GM06990 (cell line): ENCODE measurements at places on chromosomes 11 and 22.

DNA sequence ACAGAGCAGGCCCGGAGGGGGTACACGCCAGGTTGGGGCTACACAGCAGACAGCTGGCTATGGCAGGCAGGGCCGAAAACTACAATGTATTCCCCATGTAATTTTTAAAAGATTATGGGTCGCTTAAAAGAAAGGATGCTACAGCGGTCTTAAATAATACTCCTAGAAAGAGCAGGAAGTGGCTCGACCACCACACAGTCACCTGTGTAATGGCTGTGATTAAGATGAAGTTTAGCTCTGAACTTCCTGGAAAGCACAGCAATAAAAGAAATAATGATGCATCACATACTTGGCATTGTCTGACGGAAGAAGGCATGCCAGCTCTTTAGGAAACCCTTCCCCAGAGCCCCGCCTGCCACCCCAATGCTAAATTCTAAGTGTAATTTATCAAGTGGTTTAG is 32.6 kb downstream of the WNT11 start:
- no peak for DNase-seq

DNA sequence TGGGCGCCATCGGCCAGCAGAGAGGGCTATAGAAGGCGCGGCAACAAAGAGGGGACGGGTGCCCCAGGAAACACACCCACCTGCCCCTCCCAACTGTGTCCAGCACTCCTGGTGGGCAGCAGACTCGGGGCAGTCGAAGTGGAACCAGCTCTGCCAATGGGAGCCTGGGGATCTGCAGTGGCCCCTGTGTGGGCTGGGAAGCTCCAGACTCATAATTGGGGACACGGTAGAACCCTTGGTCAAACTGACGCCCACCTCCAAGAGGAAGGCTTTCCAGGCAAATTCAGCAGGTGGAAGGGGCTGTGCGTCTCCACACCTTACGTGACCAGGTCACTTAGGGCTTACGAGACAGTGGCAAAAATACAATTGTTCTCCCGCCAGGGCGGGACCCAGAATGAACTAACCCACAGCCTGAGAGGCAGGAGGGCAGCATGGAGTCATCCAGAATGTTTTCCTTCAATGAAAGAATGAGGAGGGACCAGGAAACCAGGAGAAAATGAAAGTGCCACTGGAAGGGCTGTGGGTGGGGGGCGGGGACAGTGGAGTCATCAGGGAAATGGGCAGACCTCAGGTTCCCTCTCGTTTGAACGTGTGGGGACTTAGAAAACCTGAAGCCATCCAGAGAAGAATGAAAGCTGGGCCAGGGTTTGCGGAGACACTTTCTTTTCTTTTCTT is 53.2 kb upstream of the SHANK2 start:
- DNase-seq = no peak

DNA sequence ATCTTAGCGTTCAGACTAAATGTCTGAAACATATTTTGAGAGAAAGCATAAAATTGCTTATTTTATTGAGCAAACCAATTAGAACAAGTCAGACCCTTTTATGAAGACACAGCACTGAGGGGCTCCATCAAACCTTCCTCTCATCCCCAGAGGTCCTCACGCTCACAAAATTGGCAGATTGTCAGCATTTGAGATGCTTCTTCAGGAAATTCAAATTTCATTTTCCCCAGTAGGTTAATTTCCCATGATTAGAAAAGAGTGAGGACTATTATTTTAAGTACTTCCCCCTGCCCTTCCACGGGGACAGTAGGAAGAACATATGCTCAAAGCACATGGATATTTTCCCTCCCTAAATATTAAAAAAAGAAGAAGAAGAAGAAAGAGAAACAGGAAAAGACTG is 851.8 kb downstream of the BRD1 start:
- no peak for DNase-seq

- peak; percentile 13 for DNase-seq
These were observed 353.9 kb upstream of the DDI1 start for GRCh38 chr11:103682318-103683184.

DNA sequence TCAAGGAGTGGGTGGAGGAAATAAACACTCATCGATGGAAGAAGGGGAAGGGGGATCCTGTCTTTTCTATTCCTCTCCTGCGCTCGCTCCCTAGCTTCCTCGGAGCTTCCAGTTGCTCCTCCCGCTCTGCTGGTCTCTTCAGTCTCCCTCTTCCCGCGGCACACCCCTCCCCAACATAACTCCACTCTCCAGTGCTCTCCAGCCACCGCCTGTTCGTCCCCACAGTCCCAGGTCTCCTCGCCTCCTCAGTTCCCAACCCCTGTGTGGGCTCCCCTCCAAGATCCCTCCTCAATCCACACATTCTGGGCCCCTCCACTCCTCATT is 438 bp downstream of the ZW10 start:
- no peak for DNase-seq

- no peak for DNase-seq
These were observed 7.3 kb downstream of the C11orf71 start for GRCh38 chr11:114392735-114393667.

- DNase-seq = no peak
These were observed 19.5 kb upstream of the NTM start for GRCh38 chr11:131350872-131351271.

- DNase-seq = no peak
These were observed 113.6 kb downstream of the KCNQ1 start for GRCh38 chr11:2558397-2558796.

DNA sequence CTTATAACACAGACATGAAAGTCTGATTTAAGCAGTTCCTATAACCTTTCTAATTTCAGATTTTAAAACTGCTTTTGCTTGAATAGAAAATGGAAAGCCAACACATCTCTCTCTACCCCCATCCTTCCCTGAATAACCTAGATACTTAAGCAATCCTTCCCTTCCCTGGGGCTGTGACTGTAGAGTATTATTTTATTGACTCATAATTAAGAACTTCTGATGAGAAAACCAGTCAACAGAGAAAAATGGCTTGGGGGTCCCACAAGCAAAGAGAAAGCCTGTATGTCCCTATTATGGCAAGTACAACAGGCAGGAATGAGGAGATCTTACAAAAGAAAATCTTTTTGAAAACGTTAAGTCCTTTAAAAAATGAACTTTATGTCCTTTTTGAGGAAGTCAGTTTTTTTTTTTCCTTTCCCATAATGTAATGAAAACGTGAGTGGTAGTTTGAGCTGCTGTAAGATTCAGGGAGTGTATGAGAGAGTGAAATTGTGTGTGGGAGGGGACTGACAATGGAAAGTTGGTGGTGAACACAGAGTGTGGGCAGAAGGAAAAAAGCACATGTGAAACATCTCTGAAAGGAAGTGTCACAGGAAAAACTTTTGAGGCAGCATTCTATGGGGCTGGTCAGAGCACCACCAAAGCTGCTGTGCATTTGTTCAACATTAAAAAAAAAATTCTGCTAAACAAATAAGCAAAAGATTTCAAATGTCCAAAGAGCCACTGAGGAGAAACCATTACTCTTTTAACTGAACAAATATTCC is 154.6 kb downstream of the MAML2 start:
- peak; percentile 22 for DNase-seq

- DNase-seq = no peak
These were observed 2.9 kb upstream of the TEAD1 start for GRCh38 chr11:12671370-12671769.

DNA sequence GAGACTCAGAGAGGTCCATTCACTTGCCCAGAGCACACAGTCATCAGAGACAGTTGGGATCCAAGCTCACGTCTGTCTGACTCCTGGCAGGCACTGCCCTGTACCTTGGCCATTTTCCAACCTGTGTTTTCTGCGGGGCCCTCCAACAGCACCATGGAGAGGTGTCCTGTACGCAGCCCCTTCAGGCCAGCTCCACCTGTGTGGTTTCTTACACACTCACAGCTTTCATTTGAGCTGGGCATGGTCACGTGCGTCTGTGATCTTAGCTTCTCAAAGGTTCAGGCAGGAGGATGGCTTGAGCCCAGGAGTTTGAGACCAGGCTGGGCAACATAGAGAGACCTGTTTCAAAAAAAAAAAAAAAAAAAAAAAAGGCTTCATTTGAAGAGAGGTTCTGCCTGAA is 24.4 kb downstream of the TOM1 start:
- no peak for DNase-seq

- no peak for DNase-seq
These were observed 2.1 kb downstream of the BARX2 start for GRCh38 chr11:129377739-129378138.

- no peak for DNase-seq
These were observed 1.2 kb upstream of the INTS5 start for GRCh38 chr11:62654297-62654696.

DNA sequence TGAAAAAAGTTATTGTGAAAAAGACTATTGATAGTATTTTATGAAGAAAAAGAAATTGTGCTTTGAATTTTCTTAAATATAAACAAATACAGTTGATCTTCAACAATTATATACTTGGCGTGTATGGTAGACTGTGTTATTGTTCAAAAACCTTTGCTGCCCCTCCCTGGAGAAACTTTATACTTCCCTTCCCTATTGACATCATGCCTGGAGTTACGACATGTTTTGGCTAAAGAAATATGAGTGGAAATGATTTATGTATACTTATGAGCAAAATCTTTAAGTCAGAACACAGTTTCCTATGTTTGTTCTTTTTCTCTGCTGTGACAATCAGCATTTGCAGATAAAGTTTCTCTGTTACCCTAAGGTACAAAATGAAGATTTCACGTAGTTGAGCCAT is 243.8 kb downstream of the TMEM135 start:
- no peak for DNase-seq

GRCh38 chr22:37741312-37741795 is 44.5 kb downstream of the TRIOBP start:
- DNase-seq = no peak

- DNase-seq = no peak
These were observed 216.6 kb upstream of the NARS2 start for GRCh38 chr11:78791254-78791653.

DNA sequence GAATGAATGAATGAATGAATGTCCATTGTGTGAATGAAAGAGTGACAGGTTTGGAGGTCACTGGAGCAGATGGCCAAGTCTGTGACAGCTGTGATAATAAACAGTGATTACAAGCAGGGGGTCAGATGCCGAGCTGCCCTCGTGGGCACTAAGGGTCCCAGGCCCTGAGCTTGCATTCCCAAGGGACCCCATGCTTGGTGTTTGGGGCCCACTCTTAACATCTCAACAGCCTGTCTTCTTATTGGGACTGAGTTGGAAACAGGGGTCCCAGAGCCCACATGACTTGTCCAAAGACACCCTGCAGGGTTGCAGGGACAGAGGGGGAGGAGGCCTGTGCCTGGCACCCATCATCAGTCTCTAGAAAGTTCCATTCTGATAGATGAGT is 12.0 kb upstream of the ANO1 start:
- DNase-seq = no peak

DNA sequence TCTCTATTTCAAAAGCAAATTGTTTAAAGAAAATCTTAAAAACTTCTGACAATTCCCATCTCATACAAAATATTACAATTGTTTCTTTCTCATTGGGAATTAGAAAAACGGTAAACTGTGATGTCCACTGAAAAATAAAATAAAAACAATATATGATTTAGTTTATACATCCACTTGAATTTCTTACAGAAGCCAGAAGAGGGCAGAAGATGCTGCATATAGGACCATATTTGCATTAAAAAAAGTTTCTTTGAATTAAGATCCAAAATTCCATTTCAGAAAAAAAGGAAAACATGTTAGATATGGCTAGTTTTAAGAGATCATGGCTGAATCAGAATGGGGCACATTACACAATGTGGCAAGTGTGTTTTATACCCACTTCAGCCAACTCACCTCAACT is 39.3 kb upstream of the LRRC4C start:
- no peak for DNase-seq

GRCh38 chr11:70429724-70430521 is 31.6 kb downstream of the CTTN start:
- DNase-seq = no peak

DNA sequence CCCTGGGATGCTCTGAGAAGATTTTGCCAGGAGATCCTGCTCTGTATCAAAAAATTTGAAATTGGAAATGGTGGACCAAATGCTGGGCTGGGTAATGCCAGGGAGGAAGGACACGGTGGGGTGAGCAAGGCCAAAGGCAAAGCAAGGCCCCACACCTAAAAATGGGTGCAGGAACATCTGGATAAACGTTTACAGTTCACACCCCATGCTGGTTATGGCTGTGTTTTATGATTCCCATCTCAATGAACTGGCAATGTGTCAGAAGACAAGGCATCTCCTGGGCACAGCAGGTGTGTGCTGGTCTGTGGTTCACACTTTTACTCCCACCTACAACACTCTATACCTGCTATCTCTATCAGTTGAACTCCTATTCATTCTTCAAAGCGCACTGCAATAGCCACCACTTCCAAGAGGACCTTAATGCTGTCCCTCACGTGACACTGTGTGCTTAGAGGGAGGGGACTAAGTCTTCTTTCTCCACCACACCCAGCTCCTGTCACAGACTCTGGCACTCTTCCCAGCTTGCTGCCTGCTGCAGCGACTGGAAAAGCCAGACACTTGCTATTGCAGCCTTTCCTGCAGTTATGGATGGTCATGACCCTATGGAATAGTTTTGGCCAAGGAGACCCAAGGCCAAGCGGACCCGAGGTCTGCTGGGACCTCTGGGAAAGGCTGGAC is 277.5 kb downstream of the CTTN start:
- DNase-seq = no peak

GRCh38 chr11:35045236-35045820 is 93.6 kb upstream of the CD44 start:
- DNase-seq = peak; percentile 32

- no peak for DNase-seq
These were observed 148.0 kb upstream of the B3GAT1 start for GRCh38 chr11:134560066-134560465.

GRCh38 chr11:63913866-63914830 is 2.8 kb downstream of the RCOR2 start:
- DNase-seq = no peak

GRCh38 chr11:96481204-96481603 is 91.4 kb downstream of the JRKL start:
- no peak for DNase-seq

- DNase-seq = no peak
These were observed 86.2 kb downstream of the BDNF start for GRCh38 chr11:27614092-27614491.

GRCh38 chr11:62269654-62270278 is at the start of gene SCGB2A2:
Gene SCGB2A2 (plus strand): TSS chr11:62270158. CDS start chr11:62270217, 59 bp downstream.
- DNase-seq = no peak

GRCh38 chr22:37079158-37079557 is 27.6 kb downstream of the KCTD17 start:
- DNase-seq = no peak

- DNase-seq = peak; percentile 51
These were observed 33.8 kb downstream of the SYT13 start for GRCh38 chr11:45252134-45252856.

- no peak for DNase-seq
These were observed 899 bp upstream of the RAB30 start for GRCh38 chr11:83072350-83073242.

DNA sequence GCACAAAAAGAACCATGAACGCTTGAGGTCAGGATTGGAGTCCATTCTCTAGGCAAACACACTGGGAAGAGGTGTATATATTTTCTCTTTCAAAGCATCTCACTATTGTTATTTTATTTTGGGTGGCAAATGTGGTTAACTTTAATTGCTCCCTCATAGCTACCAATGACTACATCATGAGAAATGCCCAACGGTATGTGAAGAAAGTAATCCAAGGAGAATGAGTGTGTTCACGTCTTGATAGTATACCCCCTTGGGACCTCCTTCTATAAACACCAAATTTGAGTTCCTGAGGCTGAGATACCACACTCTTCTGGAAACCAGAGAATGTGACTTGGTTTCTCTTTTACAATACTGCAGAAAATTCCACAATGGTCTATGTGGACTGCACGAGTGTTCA is 15.8 kb downstream of the OR8D1 start:
- DNase-seq = no peak
